Thoracic aorta endothelial cell (primary cell): ENCODE measurements at places on chromosomes 2 and 18. TPM values are rescaled to one million over a fixed set of nuclear protein-coding genes. Genes with fewer than 3 reads are reported as not detected.

The ZNF804A gene
- total RNA-seq = under 0.01 TPM in 2 replicates

The ATP6V1B1 gene
- 0.07 TPM in 1 of 2 replicates, not detected in the other for total RNA-seq

The GAL3ST2 gene
- total RNA-seq = not detected in 2 replicates

The RBKS gene
- 0.40 and 0.79 TPM in 2 replicates for total RNA-seq

The SOX11 gene
- not detected in 2 replicates for total RNA-seq
